ENCODE measurements at places on chromosomes 7 and 10.

DNA sequence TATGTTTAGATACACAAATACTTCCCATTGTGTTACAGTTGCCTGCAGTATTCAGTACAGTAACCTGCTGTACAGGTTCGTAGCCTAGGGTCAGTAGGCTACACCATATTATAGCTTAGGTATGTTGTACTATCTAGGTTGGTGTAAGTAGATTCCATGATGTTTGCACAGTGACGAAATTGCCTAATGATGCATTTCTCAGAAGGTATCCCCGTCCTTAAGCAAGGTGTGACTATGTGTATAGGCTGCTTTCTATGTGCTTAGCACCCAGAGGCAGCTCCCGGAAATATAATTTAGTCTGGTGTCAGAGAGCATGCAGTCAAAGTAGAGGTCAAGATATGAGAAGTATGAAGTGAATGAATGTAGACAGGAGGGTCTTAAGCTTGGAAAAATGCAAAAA lies 9.8 kb downstream of the MAPK8 start:
- no peak for DNase-seq

DNA sequence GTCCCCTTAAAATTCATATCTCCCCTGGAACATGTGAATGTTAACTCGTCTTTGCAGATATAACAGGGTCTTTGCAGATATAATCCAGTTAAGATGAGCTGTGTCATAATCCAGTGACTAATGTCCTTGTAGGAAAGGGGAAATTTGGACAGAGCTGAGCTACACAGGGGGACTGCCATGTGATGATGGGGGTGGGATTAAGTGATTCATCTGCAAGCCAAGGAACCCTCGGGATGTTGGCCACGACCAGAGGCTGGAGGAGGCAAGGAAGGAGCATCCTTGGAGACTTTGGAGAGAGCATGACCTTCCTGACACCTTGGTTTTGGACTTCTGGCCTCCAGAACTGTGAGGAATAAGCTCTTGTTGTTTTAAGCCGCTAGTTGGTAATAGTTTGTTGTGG lies 153.9 kb upstream of the PCBD1 start:
- no peak for DNase-seq

GRCh38 chr7:94355454-94355853 lies 39.2 kb upstream of the COL1A2 start:
- peak; percentile 85 for DNase-seq

GRCh38 chr7:98760201-98760651 lies 109.6 kb downstream of the TMEM130 start:
- peak; percentile 65 for DNase-seq

GRCh38 chr7:29593459-29593858 lies 29.8 kb downstream of the PRR15 start:
- DNase-seq, result no peak

DNA sequence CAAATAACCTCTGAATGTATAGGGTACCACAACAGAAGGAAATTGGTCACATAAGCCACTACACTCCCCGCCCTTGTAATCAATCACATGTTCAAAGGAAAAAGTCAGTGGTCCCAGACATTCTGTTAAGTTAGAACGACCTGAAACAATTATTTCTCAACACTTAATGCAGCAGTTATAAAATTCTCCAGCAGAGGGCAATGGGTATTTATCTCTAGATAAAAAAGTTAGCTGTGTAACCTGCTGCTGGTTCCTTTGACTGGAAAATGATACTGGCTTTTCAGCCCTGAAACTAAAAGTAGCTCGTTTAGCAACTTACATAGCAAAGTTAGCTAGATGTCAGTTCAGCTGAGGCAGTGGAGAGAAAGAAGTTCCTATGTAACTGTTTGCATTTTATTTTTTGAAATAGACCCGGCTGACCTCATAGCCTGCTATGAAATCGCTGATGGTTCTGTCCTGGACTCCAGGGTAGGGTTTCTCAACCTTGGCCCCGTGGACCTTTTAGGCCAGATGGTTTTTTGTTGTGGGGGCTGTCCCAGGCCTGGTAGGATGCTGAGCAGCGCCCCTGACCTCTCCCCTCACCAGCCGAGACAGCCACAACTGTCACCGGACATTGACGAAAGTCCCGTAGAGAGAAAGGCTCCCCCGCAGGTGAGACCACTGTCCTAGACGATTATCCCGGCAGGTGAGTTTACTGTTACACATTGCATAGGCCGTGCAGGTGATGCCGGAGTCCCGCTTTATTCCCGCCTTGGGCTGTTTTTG lies 40.2 kb upstream of the PROSER2 start:
- DNase-seq, result peak; percentile 42

- DNase-seq, result no peak
Observed at GRCh38 chr10:124283949-124284250, 134.8 kb downstream of the OAT start.

DNA sequence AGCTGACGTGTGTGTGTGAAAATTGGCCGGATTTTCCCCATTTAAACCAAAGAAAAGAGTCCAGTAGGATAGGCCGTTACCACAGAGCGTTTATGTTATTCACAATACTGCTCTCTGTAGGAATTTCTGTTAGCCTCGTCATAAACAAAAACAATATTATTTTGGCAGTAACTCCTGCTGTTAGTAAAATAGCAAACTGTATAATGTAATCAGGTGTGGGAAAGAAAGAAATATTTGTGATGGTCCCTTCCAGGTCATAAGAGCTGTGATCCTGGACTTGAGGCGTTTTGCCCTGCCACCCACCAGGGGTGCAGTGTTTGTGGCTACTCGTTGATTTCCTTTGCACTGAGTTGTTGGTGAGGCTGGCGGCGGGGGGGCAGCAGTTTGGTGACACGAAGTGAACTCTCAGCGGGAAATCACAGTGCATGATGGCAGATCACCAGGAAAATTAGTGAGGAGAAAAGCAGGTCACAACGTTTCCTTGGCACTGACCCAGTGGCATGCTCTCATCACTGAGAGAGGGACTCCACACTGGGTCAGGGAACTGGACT lies 2.8 kb downstream of the EEPD1 start:
- peak; percentile 22 for DNase-seq

GRCh38 chr10:5775685-5776084 lies 37.5 kb downstream of the GDI2 start:
- no peak for DNase-seq

- no peak for DNase-seq
Observed at GRCh38 chr7:87003872-87004798, 55.3 kb downstream of the ELAPOR2 start.

DNA sequence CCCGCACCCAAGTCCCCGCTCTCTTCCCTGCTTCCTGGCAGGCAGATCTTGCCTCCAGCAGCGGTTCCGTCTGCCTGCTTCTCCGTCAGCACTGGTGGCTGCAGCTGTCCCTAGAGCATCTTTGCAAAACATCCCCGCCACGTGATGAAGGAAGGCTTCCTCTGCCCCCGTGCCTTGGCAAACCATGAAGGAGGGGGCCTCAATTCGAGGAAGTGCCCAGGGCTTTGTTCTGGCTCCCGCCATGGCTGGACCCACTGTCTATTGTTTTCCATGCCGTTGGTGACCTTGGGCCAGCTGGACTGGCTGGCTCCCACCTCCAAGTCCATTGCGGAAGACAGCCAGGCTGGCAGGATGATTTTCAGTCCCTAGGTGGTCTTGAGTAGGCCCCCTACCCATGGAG lies 13.2 kb upstream of the AQP1 start:
- DNase-seq, result no peak

DNA sequence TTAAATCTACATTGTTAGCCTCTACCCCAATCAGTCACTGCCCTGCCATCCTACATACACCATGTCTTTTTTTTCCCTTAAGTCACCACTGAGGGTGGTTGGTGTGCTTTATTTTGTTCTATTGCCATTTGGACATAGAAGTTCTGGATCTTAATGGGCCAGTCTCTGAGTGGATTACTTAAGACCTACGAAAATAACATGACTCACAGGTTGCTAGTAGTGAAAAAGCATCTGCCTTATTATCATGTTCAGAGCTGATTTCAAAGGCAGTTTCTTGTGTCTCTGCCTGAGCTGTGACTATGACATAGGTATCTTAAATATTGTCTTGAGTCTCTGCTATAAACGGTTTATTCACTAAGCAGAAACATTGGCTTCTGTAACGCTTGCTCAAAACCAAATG lies 410.8 kb downstream of the MDFIC start:
- DNase-seq, result no peak

DNA sequence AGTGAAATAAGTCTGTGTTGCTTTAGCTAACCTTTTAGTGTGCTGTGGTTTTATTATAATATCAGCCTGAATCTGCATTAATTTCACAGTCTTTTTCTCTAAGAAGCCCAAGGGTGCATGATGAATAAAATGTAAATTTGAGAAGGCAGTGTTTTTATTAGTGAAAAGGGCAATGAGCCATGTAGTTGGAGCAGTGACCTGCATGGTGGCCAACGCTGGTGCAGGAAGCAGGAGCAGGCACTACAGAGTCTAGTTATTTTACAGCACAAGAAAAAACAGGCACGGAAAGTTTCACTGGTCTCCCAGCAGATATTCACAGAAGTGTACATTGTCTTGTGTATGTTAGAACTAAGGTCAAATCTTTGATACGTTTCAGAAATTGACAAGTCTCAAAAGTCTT lies 247.8 kb downstream of the CELF2 start:
- DNase-seq, result no peak

DNA sequence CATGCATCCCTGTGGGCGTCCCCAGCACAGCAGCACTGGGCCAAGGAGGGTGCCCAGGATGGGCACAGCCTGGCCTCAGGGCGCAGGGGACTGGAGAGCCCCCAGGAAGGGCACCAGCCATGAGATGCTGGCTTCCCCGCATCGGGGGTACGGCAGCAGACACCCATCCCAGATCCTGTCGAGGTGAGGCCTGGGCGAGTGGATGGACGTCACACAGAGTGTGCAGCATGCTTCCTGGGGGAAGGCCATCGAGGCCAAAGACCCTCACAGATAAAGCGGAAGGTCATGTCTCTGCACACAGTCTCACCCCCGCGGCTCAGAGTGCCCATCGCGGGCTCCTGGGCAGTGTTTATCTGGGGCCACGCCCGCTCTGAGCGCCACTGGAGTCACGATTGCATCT lies 18.8 kb downstream of the ADGRA1 start:
- DNase-seq, result no peak

GRCh38 chr10:21135023-21135931 lies 238.2 kb upstream of the NEBL start:
- peak; percentile 14 for DNase-seq

DNA sequence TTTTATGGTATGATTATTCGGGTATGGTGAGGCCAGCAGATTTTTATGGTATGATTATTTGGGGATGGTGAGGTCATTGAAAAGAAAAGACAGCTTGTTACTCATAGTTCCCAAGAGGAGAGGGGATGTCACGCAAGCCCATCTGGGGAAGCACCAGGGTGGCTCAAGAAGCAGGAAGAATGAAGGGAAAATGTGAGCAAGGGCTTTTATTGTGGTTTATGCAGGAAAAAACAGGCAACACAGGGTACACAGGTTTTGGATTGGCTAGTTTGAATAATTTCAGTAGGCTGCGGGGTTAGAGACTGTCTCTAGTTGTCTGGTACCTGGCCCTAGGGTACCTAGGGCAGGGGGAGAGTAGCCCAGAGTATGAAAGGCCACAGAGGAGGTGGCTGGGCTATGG lies 26.8 kb upstream of the DGKI start:
- peak; percentile 89 for DNase-seq

DNA sequence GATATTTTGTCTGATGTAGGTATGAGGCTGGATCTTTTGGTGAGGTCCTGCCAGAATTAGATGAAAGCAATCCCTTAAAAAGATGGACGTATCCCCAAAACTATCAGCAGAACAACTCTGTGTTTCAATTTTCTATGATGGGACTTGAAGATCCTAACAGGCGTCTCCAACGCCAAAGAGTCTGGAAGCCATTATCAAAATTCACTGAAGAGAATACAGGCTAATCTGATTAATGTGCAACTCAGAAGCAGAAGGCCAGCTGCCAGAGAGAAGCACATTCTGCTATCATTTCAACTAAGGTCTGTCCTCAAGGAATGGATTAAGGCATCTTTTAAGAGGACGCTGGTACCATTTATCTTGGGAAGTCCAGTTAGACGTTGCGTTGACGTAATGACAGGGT lies 119.7 kb downstream of the FGFR2 start:
- no peak for DNase-seq

- DNase-seq, result no peak
Observed at GRCh38 chr7:137916980-137917645, 70.3 kb upstream of the DGKI start.
